ENCODE measurements at places on chromosomes 1 and 21. TPM values are rescaled to one million over a fixed set of nuclear protein-coding genes. Genes with fewer than 3 reads are reported as not detected.
A peak's percentile ranks its signal among the peaks of the same experiment; 100 is the strongest.

GPR37L1 gene
- total RNA-seq: 0.06 TPM

PLEKHN1 gene
- 0.52 TPM for total RNA-seq

ARHGEF16 gene
- 0.62 TPM for total RNA-seq

DENND2C gene
- total RNA-seq: 5.9 TPM

OR13G1 gene
- not detected for total RNA-seq

- DNase-seq: no peak
Observed at GRCh38 chr1:223513309-223513708, 120.1 kb downstream of the CCDC185 start.

DNA sequence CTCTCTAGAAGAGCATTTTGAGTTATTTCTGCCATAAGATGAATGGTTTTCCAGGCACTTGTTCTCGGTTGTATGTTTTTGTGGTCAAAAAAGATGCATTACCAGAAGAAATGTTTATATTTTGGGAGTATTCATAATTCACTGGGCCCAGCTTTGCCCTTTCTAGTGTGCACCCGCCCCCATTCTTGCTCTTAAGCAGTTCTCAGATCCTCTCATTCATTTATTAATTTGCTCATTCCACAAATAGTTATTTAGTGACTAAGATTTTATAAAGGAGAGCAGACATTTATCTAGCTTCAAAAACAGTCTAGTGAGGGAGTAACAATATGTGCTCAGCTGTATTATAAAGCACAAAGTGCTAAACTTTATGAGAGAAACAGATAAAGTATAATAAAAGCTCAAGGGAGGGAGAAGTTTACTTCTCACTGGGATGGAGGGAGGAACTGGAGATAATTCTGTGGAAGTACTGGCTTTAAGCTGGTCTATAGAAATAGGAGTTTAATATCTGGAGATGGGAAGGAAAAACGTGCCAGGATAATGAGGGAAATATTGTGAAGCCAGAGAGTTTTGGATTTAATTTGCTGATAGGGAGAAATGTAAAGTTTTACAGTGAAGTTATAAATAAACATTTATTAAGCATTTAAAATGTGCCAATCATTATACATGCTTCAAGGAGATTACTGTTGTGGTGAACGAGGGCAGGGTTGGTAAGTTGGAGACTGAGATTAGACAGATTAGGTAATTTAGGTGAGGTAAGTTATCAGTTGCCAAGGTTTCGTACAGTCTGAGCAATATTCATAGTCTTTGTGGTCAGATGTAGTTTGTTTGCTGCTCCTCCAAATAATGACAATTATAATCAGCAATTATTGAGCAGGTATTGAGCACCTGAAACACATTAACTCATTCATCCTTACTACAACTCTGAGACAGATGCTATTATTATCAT is 9.1 kb upstream of the MACF1 start:
- DNase-seq: no peak

GRCh38 chr1:115166531-115167091 is 77.3 kb upstream of the TSPAN2 start:
- DNase-seq: no peak

DNA sequence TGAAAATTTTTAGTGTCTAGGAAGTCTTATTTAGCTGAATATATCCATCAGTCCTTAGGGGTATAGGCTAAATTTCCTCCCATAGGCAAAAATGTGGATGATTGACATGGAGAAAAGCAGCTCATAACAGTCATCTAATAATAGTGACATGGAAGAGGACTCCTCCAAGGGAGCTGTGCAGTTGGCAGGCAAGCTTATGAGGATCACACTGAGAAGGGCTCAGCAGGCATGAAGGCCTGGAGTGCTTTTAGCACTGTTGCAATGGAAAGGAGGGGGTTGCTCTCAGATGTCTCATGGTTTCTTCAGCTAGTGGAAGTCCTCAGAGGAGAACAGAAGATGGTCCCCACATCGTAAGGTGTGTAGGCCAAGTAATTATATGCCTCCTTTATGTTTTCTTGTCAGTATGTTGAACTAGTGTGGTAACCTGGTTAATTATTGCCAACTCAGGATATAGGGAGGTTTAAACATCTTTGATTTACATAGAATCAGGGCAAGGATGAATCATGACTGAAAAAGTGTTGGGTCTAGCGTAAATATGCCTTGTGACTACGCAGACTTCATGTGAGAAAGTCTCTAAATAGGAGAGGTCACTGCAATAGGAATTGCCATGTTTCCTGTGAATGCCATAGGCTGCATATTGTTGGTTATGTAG is 18.9 kb downstream of the VN1R5 start:
- no peak for DNase-seq

DNA sequence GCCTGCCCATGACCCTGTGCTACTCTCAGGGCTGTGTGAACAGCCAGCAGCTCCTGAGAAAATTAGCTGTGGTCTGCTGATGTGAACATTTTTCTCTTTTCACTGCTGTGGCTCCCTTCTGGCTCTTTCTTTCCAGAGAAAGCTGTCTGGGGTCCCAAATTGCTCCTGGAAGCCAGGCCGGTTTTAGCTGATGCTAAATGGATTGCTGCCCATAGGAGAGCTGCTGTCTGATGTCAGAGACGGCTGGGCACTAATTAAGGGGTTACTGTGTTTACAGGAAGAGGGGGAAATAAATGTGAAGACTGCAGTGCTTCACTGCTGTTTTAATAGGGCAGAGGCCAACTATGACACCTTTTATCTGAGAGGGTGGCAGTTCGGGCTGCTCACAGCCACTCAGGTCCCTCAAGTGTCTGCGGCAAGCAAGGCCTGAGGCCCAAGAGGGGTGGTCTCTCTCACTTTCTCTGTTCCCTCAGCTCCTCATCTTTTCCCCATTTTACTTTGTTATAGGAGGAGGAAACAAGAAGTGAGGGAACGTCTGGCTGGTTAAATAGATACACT is 106.0 kb upstream of the GNG12 start:
- DNase-seq: no peak

DNA sequence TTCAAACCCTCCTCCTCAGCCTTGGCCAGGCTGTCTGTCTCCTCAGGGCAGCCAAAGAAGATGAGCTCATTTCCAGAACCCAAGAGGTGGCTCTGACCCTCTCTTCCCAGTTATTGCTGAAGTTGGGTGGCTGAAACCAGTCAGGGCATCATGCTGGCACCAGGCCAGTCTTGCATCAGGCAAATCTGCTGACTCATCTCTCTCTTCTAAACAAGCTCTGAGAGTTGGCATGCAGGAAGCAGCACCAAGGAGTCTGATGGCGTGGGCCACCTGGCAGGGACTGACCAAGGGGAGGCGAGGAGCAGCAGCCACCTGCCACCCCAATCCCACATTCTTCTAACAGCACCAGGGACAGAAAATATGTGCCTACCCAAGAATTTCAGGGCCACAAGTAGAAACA is 104.8 kb upstream of the ATP1A1 start:
- DNase-seq: no peak

GRCh38 chr1:77014073-77014788 is 147.0 kb downstream of the ST6GALNAC5 start:
- DNase-seq: no peak

DNA sequence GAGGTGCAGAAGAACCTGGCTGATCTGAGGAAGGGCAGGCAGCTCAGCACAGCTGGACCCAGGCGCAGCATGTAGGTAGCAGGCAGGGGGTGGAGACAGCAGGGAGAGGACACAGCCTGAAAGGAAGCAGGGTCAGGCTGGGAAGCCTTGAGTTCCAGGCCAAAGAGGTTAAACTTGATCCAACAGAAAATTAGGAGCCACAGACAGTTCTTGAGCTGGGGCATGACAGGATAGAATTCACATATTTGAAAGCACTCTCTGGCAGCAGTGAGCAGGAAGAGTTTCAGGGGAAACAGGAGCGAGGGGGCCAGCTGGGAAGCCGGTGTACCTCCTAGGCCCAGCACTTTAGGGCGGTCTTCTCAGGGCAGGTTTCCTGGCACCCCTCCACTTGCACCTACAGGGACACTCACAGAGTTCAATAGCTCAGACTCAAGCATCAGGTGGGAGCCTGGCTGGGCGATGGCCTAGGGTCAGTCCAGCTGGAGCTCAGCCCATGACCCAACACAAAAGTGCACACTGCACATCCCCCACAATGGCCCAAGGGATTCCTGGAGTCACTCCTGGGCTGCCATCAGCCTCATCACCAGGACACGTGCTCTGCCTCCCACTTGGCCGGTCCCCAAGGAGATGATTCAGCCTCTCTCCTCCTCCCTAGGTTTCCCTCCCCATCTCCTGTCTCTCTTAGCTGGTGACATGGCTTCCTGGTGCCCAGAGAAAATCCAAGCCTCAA is 22.7 kb downstream of the MATN1 start:
- DNase-seq: peak; percentile 78

DNA sequence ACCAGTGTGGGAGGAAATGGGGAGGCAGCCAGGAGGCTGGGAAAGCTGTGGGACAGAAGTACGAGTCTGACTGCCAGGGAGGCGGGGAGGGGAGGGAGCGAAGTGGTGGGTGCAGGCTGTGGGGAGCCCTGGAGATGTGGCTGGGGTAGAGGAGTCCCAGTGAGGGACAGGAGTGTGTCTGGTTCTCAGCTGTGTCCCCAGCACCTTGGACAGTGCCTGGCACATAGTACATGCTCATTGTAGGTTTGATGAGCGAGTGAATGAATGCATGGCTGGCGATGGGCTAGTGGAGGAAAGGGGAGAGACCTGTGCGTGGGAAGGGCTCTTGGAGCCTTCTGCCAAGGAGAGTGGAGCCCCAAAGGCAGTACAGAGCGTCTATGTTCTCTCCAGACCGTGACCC is 104.1 kb downstream of the SIK1 start:
- no peak for DNase-seq

GRCh38 chr21:46662765-46663500 is 27.5 kb downstream of the PRMT2 start:
- DNase-seq: no peak

- no peak for DNase-seq
Observed at GRCh38 chr1:218297867-218298266, 12.8 kb downstream of the RRP15 start.

GRCh38 chr1:10402729-10403274 is 3.9 kb downstream of the PGD start:
- DNase-seq: no peak

DNA sequence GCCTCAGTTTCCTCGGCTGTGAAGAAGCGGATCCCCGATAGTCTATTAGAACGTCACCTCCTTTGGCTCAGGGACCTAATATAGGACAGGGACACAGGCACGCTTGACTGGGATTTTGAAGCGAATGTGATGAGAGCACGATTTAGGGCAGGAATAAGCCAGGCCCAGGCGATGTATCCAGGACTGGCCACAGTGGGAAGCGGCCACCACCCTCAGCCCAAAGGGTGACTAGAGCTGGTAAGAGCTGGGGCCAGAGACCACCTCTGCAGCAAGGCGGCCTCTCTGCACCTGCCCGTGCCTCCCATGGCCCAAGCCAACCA is 100.0 kb upstream of the VAMP3 start:
- DNase-seq: no peak

- DNase-seq: no peak
Observed at GRCh38 chr1:161265305-161265704, 6.8 kb downstream of the PCP4L1 start.

DNA sequence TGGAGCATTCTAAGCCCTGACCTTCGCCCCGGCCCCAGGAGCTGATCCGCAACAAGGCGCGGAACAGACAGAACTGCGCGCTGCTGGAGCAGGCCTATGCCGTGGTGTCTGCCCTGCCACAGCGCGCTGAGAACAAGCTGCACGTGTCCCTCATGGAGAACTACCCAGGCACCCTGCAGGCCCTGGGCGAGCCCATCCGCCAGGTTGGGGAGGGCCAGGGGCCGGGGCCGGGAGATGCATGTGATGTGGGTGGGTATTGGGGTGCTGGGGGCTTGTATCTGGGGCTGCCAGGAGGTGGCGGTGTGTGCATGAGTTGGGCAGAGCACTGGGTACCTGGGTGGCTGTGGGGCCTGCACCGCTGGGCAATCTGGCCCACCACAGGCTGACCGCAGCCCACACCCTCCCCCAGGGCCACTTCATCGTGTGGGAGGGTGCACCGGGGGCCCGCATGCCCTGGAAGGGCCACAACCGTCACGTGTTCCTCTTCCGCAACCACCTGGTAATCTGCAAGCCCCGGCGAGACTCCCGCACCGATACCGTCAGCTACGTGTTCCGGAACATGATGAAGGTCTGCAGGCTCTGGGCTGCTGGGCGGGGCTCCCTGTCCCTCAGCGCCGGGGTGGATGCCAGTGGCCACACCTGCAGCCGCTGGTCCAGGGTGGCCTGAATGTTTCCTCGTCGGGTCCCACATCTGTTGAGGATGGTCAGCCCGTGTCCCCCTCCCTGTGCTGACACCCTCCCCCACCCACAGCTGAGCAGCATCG is 65.8 kb downstream of the TRIM11 start:
- peak; percentile 25 for DNase-seq

DNA sequence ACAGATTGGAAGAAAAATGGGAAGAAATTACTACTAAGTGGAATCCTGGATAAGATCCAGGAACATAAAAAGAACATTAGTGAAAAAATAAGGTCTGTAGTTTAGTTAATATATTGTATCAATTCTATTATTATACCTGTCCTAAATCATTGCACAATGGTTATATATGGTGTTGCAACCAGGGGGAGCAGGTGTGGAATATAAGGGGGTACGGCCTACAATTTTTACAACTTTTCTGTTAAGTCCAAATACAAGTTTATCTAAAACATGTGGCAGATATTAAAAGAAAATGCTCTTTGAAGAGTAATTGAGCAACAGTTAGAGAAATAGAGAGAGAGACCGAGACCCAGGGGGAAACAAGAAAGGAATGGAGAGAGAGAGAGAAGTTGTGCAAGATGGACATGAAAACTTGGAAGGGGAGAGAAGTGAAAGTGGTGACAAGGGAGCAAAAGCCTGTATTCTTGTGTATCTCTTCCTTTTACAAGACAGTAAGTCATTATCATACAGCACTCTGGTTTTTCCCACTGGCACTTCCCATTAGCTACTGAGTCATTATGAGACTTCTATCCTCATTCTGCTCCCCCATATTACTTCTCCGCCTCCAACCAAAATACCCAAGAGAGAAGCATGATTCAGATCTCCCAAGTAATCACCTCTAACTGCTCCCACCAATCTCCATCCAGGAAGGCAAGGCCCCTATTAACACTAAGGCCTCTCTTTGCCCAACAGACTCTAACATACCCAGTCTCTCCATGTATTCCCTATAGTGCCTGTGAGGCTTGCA is 22.3 kb upstream of the TRAF3IP3 start:
- no peak for DNase-seq

GRCh38 chr1:58765006-58765405 is 18.8 kb downstream of the JUN start:
- no peak for DNase-seq

DNA sequence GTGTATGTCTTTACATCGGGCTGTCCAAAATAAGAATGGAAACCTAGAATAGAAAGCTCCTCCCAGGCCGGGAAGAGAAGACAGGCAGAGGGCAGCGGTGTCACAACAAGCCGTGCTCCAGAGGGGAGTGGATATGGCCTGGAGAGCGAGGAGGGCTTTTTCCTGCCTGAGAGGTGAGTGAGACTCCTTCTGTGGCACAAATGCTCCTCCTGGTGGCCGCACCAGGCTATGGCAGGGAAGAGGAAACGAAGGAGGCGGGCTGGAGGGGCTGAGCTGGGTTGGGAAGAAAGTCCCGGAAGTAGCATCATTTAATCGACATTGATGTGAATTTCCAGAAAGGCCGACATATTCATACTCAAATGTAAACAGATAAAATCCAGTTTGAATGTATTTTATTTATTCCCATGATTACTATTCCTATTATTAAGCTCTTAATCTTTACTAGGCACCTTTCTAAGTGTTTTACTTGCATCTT is 54.7 kb downstream of the MEF2D start:
- DNase-seq: peak; percentile 94

GRCh38 chr1:154479764-154480421 is 22.1 kb upstream of the TDRD10 start:
- DNase-seq: no peak

Measured in aorta (tissue), 5 donors.